ENCODE measurements at places on chromosomes 7 and 10.

DNA sequence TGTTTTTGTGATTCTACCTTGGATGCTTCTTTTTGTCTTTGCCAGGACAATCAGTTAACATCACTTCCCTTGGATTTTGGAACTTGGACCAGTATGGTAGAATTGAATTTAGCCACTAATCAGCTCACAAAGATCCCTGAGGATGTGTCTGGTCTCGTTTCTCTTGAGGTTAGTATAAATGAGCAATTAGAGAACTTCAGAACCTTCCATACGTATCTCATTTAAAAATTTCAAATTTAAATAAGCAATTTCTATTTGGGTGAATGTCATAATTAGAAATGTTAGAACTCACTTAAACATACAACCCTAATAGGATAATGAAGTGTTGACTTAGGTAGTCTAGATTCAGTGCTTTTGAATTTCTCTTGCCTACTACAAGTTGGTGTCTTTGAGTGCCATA lies 69.3 kb upstream of the ADRA2A start:
- DNase-seq, result no peak

DNA sequence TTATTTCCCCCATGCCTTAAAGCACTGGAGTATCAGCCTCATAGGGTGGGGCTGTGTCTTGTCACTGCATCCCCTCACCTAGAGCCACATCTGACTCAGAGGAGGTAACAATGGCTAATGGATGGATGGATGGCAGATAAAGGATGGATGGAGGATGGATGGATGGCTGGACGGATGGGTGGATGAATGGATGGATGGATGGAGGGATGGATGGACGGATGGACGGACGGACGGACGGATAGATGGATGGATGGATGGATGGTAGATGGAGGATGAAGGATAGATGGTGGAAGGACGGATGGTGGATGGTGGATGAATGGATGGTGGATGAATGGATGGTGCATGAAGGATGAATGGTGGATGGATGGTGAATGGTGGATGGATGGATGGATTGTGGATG lies 77.2 kb downstream of the PDGFA start:
- no peak for DNase-seq

DNA sequence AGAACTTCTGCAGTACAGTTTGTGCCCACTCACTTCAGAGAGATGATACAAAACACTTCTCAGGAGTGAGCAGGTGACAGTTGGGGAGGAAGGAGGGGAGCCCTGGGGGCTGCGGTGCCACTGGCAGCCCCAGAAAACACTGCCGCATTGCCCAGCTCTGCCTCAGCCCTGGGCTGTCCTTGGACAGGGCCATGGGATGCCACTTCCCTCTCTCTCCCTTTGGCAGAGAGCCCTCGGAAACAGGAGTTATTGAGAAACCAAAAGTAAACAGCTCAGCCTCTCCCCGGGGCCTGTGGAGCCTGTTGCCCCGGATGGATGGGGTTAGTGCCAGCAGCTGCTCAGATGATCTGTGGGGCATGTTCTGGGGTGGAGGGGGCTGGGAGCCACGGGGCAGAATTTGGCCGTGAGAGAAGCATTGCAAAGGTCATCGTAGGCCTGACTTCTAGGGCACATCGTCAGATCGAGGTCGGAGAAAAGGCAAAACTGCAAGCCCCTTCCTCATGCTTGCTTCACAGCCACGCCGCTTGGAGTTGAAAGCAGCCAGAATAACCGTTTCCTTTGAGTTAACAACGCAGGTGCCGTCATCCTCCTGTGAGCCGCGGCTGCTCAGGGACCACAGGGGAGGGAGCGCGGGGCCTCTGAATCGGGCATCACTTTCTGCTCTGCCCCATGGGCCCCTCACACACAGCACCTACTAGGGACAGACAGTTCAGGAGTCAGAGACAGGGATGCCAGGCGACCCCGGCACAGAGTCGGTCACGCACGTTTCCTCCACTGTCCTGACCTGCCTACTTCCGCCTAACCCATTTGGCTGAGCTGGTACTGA lies 256.4 kb downstream of the CAMK1D start:
- DNase-seq, result peak; percentile 64

DNA sequence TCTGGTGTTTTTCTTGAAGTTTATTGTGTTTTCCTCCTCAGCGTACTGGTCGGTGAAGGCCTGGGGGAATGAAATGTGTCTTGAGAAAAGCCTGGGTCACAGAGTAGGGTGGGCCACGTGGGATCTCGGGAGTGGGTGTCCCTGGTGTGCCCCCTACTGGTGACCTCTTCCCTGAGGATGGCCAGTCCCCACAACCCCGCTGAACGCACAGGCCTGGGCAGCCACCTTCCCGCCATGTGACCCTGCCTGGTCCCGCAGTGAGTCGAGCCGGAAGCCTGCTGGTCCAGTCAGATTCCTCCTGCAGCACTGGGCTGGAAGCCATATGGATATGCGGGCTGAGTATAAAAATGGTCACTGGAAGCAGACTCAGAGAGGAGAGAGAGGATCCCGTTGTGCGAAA lies 52.9 kb upstream of the GNA12 start:
- DNase-seq, result no peak

- DNase-seq, result no peak
These were observed 14.5 kb upstream of the ZNF862 start for GRCh38 chr7:149823631-149824199.

- DNase-seq, result no peak
These were observed 17.6 kb upstream of the CSTF2T start for GRCh38 chr10:51716981-51717380.

DNA sequence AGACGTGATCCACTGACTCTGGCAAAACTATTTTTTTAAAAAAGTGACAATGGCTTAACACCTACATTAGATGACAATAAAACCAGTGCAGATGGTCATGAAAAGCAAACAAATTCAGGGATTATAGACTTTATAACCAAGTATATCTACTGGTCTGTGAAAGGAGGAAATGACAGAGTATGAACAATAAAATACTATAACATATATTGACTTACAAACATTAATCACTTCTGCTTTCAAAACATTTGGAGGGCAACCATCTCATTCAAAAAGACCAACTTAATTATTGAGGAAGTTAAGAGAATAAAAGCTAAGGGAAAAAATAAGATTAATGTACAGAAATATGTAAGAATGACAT lies 34.8 kb downstream of the JMJD1C start:
- no peak for DNase-seq

DNA sequence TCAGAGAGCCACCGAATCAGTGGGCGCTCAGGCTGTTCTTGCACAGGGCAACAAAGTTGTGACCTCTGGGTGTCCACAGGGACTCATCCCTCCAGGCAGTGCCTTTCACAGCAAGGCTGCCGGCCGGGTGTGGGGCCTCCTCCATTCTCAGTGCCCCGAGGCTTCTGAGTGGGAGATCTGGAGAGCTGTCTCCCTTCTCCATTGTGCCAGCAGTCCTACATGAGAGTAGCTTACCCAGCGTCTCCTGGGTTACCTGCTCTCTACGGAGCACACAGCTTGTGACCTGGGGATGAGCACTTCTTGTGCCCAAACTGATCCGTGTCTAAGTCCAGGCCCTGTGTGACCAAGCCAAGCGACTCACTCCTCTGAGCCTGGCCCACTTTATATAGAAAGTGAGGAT lies 240.9 kb upstream of the GRB10 start:
- no peak for DNase-seq

All from LoVo (cell line).